ENCODE measurements at places on chromosomes 4 and X.

GRCh38 chr4:898869-899555 is 33.1 kb downstream of the GAK start:
- no peak for DNase-seq

- peak; percentile 11 for DNase-seq
Measured at GRCh38 chrX:65196758-65197360, 220.6 kb upstream of the ZC4H2 start.

- no peak for DNase-seq
Measured at GRCh38 chr4:21949073-21949457, 493 bp upstream of the KCNIP4 start.

DNA sequence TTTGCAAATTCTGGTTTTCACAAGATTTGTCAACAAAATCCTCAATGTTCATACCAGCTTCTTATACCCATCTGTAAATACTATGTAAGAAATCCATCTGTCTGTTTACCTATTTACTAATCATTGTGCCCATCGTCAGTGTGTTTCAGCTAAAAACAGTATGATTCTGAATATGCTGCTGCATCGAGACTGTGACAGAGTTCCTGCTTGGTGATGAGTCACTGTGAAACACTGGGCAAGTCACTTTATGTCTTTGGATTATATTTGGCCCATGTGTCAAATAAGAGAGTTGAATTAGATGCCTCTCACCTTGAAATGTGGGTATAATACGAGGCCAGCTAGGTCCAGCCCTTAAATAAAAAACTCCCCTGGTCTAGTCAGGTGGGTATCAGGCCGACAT is 79.3 kb downstream of the CBLL2 start:
- no peak for DNase-seq

DNA sequence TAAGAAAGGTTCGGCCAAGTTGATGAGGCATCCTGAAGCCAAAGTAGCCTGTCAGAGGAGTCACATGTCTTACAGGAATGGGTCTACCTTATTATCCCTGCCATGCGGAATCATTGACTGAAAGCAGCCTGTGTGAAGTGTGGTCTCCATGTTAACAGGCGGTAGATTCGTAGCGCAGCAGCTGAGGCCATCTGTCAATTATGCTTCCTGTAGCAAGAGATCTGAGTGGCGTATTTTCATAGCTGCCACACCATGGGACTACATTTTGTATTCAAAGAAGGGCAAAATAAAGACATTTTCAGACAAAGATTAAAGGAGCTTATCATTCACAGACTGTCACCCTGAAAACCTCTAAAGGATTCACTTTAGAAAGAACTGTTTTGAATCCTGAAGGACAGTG is 11.2 kb upstream of the MED14 start:
- DNase-seq = no peak

GRCh38 chr4:77449171-77449570 is 156.4 kb upstream of the CXCL13 start:
- no peak for DNase-seq

DNA sequence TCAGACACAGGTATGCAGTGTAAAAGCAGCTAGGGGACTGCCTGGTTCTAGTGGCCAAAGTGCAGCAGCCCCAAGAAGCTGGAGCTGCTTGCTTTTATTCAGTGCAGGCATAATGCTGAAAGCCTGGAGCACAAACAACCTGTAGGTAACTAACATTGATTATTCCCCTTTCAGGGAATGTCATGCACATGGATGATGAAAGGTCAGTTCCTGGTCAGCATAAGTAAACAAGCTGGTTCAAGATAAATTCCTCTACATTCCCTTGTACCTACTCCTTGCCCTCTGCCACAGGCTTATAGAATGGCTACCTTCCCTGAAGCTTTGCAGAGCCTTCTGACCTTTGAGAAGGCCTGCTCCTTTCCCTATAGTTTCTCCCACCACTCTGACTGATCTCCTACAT is 1318.5 kb upstream of the ADGRL3 start:
- DNase-seq = no peak

DNA sequence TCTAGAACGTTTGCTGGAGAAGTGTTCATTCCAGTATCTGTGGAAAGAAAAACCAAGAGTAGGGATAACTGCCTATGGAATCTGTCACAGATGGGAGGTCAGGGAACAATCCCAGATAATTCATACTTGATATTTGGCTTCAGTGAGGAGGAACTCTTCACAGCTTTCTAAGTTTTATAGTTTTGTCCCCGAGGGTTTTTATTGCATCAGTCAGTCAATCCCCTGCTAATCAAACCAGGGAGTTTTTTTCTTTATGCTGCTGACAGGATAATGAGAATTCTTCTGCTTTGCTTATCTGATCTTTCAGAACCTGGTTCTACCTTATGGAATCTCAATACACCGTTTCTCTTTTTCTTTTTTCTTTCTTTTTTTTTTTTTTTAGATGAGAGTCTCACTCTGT is 633 bp upstream of the TRIML2 start:
- DNase-seq = no peak

DNA sequence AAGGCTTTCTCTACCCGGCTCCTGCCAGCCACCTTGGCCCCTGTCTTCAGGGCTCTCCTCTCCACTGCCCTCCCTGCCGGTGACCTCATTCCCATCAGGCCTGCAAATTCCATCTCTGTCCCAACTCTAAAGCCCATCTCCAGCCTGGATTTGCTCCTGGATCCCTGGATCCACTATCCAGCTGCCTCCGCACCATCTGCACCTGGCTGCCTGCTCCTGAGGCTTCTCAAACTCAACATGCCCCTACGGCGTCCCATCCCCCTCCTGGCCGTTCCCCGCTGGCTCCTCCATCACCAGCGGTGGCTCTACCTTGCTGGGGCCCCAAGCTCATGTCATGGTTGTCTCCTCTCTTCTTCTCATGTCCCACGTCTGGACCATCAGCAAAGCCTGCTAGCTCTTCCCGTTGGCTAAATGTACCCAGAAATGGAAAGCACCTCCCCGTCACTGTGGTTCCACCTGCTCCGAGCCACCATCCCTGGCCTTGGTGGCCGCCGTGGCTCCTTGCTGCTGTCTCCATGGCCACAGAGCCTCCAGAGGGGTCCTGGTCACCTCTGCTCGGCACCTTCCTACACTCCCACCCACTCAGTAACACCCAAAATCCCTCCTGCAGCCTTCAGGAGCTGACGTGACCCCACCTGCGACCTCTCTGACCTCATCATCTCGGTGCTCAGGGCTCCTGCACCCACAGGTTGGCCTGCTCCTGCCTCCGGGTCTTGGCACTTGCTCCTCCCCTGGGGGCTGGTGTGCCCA is 58.5 kb downstream of the ADRA2C start:
- DNase-seq = no peak

- peak; percentile 74 for DNase-seq
Measured at GRCh38 chr4:38805530-38806145, 1.0 kb upstream of the TLR1 start.

DNA sequence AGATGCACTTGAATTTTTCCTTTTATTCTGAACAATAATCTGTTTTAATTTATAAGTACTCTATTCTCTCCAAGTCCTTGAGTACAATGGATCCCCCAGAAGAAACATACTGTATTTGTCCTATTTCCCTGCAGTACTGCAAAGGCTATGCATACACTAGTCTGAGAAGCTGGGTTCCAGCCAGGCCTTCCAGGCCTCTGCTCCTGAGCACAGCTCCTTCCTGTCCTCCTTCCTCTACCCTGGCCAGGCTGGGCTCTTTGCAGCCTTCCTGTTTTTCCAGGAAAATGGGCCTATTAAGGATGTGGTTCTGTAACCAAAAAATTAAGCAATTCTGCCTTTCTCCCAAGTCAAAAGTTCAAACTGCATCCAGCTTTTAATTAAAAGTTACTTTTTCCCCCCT is 68.0 kb upstream of the STIM2 start:
- no peak for DNase-seq

GRCh38 chrX:23667239-23668177 is at the start of gene PRDX4:
Gene PRDX4, plus strand, starts transcription at chrX:23667493. Its CDS starts 78 bp downstream, at chrX:23667571.
- DNase-seq = peak; percentile 86

GRCh38 chr4:3344596-3344995 is 51.8 kb downstream of the RGS12 start:
- DNase-seq = no peak

- no peak for DNase-seq
Measured at GRCh38 chr4:85298037-85298436, 176.9 kb upstream of the ARHGAP24 start.

- no peak for DNase-seq
Measured at GRCh38 chr4:40328383-40328782, 6.8 kb upstream of the CHRNA9 start.
